ENCODE measurements at places on chromosomes 2 and 18.

- no peak for DNase-seq
Measured at GRCh38 chr2:194087089-194087958, 1569.7 kb upstream of the SLC39A10 start.

DNA sequence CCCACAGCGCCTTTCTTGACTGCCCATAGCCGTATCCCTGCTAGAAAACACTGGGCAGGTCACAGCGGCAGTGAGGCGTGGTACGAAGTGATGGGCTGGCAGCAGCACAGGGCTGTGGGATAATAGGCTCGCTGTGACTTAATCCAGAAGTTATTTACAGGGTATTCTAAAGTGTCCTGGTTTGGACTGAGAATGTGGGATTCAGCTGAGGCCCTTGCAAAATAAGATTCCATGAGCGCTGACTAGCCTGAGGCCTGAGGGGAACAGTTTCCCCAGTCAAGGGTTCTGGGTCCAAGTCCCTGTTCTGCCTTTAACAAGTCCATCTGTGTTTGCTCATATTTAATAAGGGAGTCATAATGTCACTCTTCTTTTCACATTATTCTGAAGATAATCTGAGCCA is 34.6 kb downstream of the SETBP1 start:
- DNase-seq = no peak

DNA sequence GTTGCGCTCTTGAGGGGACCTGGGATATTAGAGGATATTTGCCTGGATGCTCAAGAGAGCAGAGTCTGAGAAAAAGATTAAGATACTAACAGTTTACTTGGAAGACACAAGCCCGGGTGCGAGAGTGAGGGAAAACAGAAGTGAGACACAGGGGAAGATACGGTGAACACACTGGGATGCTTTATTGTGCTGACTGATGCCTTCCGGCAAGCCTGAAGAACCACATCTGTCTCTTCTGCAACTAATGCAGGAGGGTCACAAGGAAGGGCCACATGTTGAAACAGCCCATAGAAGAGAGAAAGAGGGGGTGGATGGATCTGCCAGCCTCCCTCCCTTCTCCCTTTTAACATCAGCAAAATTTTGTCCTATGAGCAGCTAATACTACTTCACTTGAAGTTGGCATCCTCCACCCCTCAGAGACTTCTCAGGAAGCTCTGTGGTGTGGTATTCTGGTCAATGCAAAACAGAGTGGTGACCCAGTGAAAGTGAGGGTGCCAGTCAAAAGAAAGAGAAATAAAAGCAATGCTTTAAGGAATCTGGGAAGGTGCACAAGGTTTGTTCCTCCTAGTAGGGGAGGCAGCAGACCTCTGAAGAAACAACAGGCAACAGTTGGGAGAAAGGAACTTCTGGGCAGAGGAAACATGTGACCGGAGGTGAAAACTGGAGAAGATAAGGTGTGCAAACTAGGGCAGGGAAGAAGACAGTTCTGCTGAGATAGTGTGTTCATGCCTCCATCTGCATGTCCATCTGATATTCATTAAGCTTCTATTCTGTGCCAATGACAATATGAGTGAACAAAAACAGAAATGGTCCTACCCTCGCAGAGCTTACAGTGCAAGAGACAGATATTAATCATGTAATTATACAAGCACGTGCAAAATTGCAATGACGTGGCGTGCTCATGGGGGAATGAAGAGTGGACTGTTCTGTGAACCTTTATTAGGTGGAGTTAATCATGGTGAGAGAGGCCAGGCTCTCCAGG is 107.1 kb downstream of the LYPD6B start:
- DNase-seq = no peak

- no peak for DNase-seq
Measured at GRCh38 chr18:25862881-25863600, 227.4 kb downstream of the SS18 start.

DNA sequence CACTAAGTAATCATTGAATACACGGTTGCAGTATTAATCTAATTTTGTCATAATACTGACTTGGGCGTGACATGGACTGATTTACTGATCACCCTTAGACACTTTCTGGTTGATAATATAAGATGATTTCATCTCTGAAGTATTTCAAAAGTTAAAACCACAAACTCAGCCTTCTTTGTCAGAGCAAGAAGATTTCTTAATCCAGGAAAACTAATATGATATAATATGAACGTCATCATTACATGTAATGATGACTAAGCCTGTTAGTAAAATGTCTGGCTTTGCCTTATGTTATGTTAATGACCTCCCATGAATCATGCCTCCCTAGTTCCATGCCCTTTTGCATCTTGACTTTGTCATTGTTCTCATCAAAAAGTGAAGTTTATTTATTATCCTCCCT is 1325.0 kb upstream of the CDH2 start:
- no peak for DNase-seq

GRCh38 chr2:184363213-184363612 is 235.1 kb upstream of the ZNF804A start:
- DNase-seq = no peak

GRCh38 chr18:44986933-44987332 is 306.2 kb downstream of the SETBP1 start:
- DNase-seq = no peak

DNA sequence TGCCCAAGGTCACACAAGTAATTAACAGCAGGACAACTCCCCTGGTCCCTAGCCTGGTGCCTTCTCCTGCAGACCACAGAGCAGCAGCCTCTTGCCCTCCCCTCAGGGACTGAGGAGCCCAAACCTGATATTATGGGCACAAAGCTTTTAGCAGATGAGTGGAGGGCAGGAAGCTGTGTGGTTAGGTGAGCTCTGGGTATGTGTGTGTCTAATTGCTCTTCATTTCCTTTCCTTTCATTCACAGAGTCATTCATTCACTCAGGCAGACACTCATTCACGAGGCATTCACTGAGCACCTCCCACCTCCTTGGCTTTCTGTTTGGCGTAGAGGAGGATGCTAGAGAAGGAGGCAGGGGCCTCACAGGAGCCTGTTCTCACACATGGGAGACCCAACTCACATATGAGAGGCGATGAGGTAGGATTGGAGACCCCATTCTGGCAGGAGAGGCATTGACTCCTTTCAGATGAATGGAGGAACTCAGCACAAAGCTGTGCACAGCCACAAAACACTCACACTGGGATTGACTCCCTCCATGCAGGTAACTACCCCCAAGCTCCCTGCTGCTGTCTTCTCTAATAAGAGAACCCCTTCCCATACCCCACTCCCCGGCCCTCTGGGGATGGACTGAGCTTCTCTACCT is 306.8 kb upstream of the SKOR2 start:
- DNase-seq = no peak

- no peak for DNase-seq
Measured at GRCh38 chr2:55779459-55780421, 86.1 kb upstream of the PNPT1 start.

Data from activated T-helper 9 cell treated with anti-CD3 and anti-CD28 coated beads, Interleukin-2, amount 50 U/mL, for 16 hours (primary cell).